NCI-H1092 (cell line): ENCODE measurements at places on chromosomes 3 and 15.

DNA sequence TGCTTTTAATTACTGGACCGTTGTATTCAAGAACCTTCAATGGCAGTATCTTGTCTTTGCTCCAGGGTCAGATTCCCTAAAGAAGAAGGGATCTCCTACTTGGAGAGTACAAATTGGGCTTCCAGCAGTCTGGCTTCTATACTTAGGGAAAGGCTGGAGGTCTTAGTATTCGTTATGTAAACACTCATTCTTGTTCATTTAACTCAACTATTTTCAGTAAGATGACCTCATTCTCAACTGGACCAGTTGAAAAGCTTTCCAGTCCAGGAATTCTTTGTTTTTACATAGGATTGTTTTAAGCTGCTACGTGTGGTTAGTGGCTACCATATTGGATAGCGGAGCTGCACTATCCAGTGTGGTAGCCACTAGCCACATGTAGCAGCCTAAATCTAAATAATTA is 4.6 kb downstream of the SENP5 start:
- DNase-seq, result no peak

DNA sequence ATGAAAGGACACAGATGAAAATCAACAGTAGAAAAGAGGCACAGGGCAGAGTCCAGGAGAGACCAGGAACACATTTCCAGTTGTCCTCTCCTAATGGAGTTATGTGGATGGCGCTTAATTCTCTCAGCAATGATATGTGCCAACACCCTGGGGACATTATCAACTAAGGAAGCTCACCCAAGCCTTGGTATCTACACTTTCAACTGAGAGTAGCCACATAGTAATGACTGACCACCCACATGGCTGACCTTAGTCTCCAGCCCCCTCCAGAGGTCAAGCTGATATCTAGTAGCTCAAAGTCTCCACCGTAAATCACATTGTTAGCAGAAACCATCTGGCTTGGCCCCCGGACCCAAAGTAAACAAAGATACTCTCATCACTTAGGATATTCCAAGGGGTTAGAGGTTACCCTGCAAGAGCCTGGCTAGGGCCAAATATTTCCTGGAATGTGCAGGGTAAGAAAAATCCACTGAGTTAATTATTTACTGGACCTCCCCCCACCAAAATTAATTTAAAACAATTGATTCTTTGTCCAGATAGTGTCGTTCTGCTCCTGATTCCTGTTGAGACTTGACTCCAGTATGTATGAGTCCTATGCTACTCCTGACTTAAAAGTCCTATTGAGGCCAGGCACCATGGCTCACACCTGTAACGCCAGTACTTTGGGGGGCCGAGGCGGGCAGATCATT is 24.8 kb downstream of the GABRR3 start:
- no peak for DNase-seq

DNA sequence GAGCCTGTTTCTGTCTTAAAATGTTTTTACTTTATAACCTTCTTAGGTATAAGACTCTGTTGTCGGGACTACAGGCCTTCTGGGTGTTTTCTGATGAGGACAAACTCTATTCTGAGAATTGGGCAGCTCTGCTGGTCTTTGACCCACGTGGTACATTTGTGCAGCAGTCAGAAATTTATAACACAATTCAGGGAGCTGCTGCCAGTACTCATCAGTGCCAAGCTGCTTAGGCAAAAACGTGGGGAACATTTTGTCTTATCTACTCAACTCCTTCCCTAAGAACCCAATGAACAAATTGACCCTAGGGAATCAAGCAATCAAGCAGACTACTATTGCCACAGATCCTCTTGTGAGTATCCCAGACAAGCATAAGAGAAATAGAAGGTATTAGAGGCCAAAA is 180.7 kb upstream of the PDZRN3 start:
- no peak for DNase-seq

- no peak for DNase-seq
These were observed 131.3 kb downstream of the DOCK3 start for GRCh38 chr3:50806031-50806430.

GRCh38 chr15:32871883-32872282 is 154.1 kb downstream of the GREM1 start:
- DNase-seq, result no peak

GRCh38 chr3:11206316-11206715 is 52.0 kb downstream of the HRH1 start:
- no peak for DNase-seq

- no peak for DNase-seq
These were observed 208.9 kb upstream of the COL8A1 start for GRCh38 chr3:99429502-99429901.

GRCh38 chr3:70247955-70248354 is 64.5 kb downstream of the MDFIC2 start:
- no peak for DNase-seq

DNA sequence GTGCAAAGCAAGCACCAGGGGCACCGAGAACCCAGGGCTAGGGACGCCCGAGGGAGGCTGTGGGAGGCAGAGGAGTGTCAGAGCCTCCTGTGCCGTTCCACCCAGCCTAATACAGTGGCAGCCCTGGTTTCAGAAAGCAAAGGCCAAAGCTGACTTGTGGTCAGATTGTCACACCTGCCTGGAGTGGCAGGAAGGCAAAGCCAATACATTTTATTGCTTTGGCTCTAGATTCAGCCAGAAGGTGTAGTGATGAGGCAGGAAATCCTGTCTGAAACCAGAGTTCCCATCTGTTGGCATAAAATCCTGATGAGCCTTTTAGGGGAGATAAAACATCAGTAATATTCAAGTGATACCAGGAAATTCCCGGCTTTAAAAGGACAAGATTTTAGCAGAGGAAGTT is 168.3 kb downstream of the SLCO3A1 start:
- DNase-seq, result no peak

- no peak for DNase-seq
These were observed 402.6 kb downstream of the CNTN6 start for GRCh38 chr3:1495466-1495865.

GRCh38 chr3:72487078-72487765 is 361.0 kb downstream of the SHQ1 start:
- no peak for DNase-seq

DNA sequence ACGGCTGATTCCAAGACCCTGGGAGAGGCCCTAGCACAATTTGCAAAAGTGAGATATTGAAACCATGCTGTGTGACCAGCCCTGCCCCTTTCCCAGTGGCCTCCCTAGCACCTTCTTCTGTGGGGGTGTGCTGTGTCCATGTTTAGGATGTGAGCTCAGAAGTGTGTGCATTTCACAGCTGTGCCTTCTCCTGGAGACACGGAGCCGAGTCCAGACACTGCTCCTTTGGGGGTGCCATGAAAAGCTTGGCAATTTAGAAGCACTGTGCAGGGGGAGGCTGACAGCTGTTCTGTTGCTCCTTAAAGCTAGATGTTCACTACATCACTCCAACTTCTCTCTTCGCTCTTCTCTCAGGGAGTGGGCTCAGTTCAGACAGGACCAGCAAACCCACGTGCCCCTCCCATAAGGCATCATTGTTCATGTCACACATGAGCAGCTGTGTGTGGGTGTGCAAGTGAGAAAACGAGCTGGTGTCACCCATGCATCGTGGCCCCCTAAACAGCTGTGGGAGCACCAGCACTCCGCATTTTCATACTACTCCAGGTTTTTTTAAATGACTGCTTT is 492.6 kb downstream of the GABRG3 start:
- no peak for DNase-seq

- no peak for DNase-seq
These were observed 29.9 kb downstream of the ZWILCH start for GRCh38 chr15:66535056-66535455.

- DNase-seq, result no peak
These were observed 12.3 kb downstream of the LRIG1 start for GRCh38 chr3:66488492-66488891.

DNA sequence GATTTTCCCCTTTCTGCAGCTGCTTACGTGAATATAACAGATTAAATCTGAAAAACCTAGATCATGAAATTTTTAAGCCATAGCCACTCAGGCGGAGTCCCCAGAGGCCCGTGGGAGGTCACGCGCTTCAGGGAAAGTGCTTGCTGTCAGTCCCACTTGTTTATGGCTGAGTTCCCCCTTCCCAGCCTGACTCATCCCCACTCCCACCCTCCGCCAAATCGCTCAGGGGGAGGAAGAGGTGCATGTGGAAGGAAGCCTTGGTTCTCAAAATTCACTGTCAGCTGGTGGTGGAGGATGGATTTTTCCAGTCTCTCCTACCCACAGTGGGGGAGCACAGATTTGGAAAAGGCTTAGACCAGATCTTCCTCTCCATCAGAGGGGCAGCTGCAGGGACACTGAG is 67.4 kb downstream of the CORO2B start:
- DNase-seq, result no peak

DNA sequence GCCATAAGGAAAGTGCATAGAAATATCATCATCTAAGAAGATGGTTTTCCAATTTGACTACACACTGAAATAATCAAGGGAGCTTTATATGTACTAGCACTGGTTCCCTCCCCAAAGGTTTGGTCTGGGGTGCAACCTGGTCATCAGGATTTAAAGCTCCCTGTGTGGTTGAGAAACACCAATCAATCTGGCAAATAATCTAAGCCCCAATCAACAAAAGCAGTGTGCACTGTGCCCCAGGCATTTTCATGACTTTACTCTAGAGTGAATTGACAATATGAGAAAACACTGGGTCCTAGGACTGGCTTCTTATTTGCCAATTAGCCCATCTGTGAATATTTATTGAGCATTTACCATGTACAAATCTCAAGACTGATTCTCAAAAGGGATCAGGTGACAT is 255.1 kb downstream of the MEIS2 start:
- DNase-seq, result no peak

DNA sequence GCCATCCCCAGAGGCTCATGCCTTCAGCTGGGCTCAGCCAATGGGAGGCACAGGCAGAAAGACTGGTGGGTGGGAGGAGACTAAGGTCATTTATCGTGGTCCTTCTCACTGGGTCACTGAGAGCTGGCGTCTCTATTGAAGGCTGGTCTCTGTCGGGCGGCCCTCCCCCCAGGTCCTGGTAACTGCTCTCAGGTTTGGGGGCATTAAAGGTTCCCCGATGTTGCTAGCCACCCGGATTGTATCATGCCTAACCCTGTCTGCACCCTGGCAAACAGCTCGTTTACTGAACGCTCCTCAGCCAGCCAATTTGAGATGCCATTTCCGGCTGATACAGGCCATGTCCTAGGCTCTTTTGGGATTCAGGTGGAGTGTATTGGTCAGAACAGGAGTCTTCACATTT is 10.5 kb downstream of the SELENOS start:
- no peak for DNase-seq

GRCh38 chr3:10473581-10474274 is 31.7 kb downstream of the ATP2B2 start:
- DNase-seq, result no peak

GRCh38 chr15:29477256-29477655 is 207.6 kb upstream of the NSMCE3 start:
- DNase-seq, result no peak
